ENCODE measurements at places on chromosomes 3 and 15. TPM values are rescaled to one million over a fixed set of nuclear protein-coding genes. Genes with fewer than 3 reads are reported as not detected.

DNA sequence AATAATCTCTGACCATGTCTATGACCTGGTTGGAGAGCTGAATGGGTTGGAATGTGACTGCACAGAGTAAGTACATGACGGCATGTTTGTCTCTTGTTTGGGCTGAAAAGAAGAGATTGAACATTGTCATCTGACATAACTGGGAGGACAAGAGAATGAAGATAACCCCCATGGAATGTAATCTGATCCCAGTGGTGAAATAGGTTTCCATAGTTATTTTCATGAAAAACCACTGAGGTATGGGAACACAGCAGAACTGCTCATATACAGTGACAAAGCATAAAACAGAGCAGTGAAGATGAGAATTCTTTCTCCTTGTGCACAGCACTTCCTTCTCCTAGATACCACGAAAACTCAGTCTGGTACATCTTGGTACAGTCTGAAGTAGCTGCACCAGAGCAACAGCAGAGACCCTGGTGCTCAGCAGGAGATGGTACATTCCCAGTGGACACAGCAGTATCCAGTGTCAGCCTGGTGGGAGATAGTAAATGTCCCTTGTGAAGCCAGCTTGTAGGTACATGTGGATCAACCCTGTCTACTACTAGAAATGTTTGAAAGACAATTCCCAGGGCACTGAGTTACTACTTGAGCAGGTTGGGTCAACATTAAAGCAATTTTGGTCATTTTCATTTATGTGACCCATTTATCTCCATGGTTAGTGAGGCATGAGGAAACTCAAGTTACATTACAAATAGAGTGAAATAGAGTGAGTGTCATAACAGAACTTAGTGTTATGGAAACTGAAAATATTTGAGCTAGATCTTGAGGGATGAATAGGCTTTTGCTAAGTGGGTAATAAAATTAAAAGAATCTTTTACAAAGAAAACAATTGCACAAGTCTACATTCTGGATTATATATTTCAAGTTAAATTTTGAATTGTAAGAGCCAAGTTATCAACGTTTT lies 178.3 kb downstream of the SUCNR1 start:
- H3K4me1 ChIP-seq, result peaks cover 12% of the 10 kb centered on the region
- no peak overlapping the region for H3K27ac ChIP-seq
- no peaks in the 10 kb centered on the region for H3K27me3 ChIP-seq

DNA sequence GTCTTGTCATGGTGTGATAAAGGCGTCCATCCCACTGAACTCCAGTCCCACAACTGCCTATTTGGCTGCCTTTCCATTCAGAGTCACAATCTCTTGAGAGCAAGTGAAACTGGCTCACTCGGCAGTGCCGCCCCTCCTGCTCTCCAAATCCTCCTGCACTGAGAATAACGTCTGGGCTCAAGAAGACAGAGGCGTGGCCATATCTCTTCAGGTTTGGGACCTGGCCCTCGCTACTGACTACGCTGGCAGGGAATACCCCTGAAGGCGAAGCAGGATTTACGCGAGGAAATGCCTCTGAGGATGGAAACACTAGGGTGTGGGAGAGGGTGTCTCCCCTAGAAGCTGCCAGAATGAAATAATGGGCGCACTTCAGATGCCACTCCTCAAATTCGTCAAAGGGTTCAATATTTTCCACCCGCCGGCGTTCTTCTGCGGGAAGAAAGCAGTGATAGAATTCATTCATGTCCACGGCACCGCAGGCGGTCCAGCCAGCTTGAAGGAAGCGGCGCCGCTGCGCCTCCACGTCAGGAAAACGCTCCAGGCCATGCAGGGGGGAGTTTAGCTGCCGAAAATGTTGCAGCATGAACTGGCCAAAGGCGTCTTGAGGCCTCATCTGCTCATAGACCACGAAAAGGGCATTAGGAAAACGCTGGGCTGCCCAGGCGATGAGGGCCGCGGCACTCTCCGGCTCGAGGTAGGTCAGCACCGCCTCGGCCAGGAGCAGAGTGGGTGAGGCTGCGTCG lies 985 bp downstream of the LCMT2 start:
- peak overlapping the region; percentile 97 for H3K27ac ChIP-seq
- H3K4me3 ChIP-seq, result peak overlapping the region; percentile 92
- peak; percentile 18 for DNase-seq
- peaks cover 12% of the 10 kb centered on the region for H3K27me3 ChIP-seq

DNA sequence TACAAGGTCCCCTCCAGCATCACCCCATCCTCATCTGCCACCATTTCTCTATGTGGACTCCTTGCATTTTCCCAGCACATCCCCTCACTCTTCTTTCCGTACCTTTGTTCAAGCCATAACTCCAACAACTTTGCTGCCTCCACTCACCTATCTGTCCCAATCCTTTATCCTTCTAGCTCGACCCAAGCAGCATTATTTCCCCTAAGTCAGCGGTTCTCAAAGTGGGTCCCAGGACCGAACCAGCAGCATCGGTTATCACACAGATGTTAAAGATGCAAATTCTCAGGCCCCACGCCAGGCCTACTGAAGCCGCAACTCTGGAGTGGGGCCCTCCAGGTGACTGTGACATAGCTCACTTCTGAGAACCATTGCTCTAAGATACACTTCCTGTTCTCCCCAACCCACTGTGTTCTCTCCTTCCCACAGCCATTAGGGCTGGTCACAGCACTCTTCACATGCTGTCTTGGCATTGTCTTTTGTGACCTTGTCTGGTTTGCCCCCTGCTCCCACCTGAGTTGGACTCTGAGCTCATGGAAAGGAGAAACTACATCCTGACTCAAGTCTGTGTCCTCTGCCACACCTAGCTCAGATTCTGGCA lies 56.2 kb downstream of the AAGAB start:
- H3K4me1 ChIP-seq, result peaks cover 11% of the 10 kb centered on the region
- peaks cover 14% of the 10 kb centered on the region for H3K36me3 ChIP-seq
- peak overlapping the region; percentile 0 for H3K27ac ChIP-seq
- no peak for DNase-seq

The STOML1 gene
- total RNA-seq, result 8.0 TPM

The C3orf70 gene
- total RNA-seq, result 5.8 TPM

The WDR6 gene
- total RNA-seq, result 414 TPM

The AGTR1 gene
- total RNA-seq, result 8.2 TPM

DNA sequence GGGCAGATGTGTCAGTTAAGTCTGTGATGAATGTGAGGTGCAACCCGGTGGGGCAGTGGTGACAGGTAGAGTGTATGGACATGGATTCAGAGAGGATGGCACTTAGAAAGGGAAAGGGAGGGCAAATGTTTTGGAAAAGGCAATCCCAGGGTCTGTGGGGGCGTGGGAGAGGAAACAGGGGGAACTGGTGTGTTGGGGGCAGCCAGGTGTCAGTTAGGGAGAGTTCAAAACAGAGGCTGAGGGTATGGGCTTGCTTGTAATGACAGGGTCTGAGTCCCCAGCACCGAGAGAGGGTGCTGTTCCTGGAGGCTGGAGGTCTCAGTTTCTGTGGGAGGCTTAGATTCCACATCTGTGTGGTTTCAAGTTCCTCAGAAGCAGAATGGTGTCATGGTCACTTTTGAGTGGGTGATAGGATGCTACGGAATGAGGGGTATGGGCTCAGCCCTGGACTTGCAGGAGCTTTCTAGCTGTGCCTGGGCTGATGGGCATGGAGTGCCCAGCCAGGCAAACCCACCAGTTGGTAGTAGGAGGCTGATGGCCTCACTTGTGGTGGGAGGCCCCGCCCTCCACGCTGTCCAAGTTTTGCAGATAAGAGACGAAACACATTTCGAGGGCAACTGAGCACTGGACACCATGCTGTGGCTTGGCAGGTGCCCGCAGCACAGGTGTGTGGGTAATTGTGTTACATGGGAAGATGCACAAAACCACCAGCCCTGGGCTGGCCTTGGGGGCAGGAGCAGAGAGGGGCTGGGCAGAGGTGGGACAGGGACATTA lies 209.4 kb downstream of the RPLP1 start:
- no peak overlapping the region for H3K4me3 ChIP-seq
- H3K27me3 ChIP-seq, result peaks cover 61% of the 10 kb centered on the region
- peaks cover 4% of the 10 kb centered on the region for H3K4me1 ChIP-seq
- no peak for DNase-seq

DNA sequence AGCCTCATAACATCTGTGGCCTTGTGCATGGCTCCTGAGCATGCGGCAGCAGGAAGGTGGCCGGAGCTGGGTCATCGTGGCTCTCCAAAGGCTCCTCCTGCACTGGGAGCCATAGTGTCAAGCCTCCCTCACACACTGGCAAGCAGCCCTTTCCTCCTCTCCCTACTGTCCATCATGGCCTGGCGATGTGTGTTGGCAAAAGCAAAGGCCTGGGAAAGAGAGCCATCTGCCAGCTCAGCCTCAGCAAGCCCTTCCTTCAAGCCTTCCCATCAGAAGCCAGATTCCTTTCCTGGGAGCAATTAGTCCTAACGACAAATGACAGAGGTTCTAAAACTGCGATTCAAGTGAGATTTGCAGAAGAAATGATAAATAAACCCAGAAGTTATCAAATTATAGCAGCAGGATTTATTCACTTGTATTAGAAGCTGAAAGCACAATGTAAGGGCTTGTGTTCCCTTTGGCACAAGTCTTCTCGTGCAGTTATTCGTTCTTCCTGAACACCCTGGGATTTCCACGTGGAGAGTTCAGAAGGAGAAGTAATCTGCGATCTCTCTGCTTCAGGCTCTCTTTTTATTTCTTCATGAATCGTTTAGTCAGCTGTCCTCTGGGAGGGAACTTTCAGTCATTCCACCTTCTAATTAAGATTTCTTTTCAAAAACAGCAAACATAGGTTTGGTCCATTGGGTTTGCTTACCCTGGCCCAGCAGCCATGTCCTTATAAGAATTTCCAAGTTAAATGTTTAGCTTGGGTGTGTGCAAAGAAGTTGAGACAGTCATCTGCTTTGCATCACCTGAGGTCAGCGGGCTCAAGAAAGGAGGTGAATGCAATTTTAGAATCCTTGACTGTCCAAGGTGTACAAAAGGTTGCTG lies 110.3 kb upstream of the TMC3 start:
- no peak overlapping the region for H3K4me3 ChIP-seq
- H3K27ac ChIP-seq, result no peak overlapping the region
- H3K4me1 ChIP-seq, result no peaks in the 10 kb centered on the region
- peaks cover 8% of the 10 kb centered on the region for H3K27me3 ChIP-seq
- no peaks in the 10 kb centered on the region for H3K36me3 ChIP-seq

The GOLGA8M gene
- not detected for total RNA-seq

DNA sequence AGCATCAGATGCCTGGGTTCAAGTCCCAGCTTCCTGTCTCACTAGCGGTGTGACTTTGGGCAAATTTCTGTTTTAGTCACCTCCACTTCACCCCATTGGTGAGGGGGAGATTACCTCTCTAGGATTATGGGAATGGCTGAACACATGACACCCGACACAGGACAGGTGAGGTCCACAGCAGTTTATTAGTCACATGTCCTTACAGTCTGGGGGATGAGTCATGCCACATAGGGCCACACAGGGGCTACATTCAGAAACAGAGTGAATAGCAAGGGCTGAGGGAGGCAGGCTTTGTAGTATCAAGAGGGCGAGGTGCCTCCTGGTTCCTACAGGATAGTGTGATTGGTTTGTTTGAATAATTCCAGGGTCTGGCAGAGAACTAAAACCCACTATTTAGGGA lies 15.2 kb upstream of the ITGA11 start:
- DNase-seq, result no peak
- no peaks in the 10 kb centered on the region for H3K4me1 ChIP-seq

- H3K4me1 ChIP-seq, result no peaks in the 10 kb centered on the region
- H3K27me3 ChIP-seq, result no peaks in the 10 kb centered on the region
- DNase-seq, result no peak
- H3K27ac ChIP-seq, result no peak overlapping the region
- no peak overlapping the region for H3K4me3 ChIP-seq
These were observed 8.4 kb downstream of the KBTBD8 start for GRCh38 chr3:67006460-67006859.

DNA sequence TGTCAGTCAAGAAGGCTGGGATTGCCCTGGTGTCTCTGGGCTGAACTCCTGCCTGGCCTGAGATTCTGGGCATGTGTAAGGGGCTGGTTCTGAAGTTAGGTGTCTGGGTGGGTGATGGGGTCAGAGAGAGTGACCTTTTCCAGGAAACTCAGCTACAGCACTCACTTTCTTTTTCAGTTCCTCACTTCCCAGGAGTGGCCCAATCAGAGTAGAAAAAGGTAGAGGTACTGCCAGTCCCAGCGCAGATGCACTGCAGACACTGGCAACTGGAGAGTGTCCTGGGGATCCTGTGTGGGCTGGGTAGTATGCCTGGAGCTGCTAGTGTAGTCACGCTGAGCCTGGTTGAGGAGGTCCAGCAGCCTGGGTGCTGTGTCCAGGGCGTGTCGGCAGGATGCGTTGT lies 46.5 kb upstream of the APEH start:
- no peak for DNase-seq
- no peaks in the 10 kb centered on the region for H3K27me3 ChIP-seq
- no peak overlapping the region for H3K4me3 ChIP-seq
- H3K4me1 ChIP-seq, result no peaks in the 10 kb centered on the region

- no peak overlapping the region for H3K27ac ChIP-seq
- H3K27me3 ChIP-seq, result peaks cover 5% of the 10 kb centered on the region
- H3K36me3 ChIP-seq, result no peaks in the 10 kb centered on the region
- peaks cover 10% of the 10 kb centered on the region for H3K4me1 ChIP-seq
- H3K4me3 ChIP-seq, result no peak overlapping the region
- DNase-seq, result no peak
These were observed 46.0 kb upstream of the FURIN start for GRCh38 chr15:90822204-90822955.

GRCh38 chr3:113268942-113269341 lies 57.6 kb downstream of the BOC start:
- H3K36me3 ChIP-seq, result no peaks in the 10 kb centered on the region
- H3K4me1 ChIP-seq, result peaks cover 33% of the 10 kb centered on the region
- no peaks in the 10 kb centered on the region for H3K27me3 ChIP-seq
- DNase-seq, result no peak
- no peak overlapping the region for H3K27ac ChIP-seq

The CPNE9 gene
- total RNA-seq, result 0.69 TPM

DNA sequence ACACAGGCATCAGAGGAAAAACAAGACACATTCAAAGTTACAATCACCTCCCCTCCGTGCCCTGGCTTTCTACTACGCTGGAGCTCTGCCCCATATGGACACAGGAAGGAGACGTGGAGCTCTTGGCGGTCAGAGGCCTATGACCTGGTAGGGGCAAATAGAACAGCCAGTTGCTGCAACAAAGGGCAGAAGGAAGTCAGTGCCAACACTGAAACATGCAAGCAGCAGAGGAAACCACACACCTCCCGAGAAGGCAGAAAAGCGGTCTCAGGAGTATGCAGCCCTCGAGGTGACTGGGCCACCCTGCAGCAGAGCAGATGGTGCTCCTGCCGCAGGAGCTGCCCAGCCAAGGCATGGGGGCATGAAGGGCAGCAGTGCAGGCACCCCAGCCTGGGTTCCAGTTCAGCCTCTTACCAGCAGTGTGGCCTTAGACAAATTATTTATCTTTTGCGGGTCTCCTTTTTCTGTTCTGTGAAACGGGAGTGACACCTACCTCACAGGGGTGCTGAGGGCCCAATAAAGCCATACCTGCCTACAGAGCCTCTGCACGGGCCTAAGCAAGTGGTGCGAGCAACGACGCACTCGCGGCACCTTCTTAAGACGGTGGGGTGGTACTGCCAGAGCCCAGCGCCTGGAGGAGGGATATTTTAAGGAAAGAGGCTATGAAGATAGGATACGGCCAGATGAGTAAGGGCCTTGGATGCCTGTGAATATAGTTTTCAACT lies 8.6 kb downstream of the ZXDC start:
- no peak for DNase-seq
- no peaks in the 10 kb centered on the region for H3K27me3 ChIP-seq
- H3K4me1 ChIP-seq, result peaks cover 5% of the 10 kb centered on the region
- H3K27ac ChIP-seq, result no peak overlapping the region

Measured in progenitor cell of endocrine pancreas (in vitro differentiated cells).